LHCN-M2 (cell line): ENCODE measurements at places on chromosomes 13 and 19. TPM values are rescaled to one million over a fixed set of nuclear protein-coding genes. Genes with fewer than 3 reads are reported as not detected.

Gene KLHL1
- not detected in 2 replicates for total RNA-seq

Gene RSPH6A
- total RNA-seq, result 0.11 TPM in 1 of 2 replicates, not detected in the other

Gene FCGBP
- total RNA-seq, result 0.06 and 0.13 TPM in 2 replicates

Gene KIR2DL4
- total RNA-seq, result not detected in 2 replicates

Gene HNRNPUL1
- total RNA-seq, result 153 and 159 TPM in 2 replicates

Gene PALM
- 2.2 and 2.3 TPM in 2 replicates for total RNA-seq

Gene QPCTL
- 12.8 and 16.6 TPM in 2 replicates for total RNA-seq

Gene NCCRP1
- total RNA-seq, result not detected in 2 replicates

Gene ZNF93
- total RNA-seq, result 23.3 and 30.8 TPM in 2 replicates
